ENCODE measurements at places on chromosomes 3 and 15.
A peak's percentile ranks its signal among the peaks of the same experiment; 100 is the strongest.

DNA sequence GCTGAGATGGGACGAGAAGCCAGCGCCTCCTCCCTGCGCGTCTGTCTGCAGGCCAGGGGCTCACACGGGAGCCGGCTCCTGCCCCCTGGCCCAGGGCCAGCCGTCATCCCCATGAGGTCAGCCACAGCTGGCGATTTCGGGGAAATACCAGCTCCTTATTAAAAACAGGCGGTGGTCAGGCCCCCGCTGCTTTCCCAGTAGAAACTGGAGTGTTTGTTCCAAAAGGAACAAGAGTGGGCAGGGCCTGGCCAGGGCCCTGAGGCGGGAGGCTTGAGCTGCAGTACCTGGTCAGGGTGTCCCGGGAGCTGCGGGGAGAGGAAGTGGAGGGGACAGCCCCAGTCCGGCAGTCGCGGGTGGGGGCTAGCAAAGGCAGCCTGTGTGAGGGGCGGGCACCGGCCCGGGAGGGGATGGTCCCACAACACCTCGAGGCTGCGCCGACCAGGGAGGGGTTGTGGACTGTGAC lies 17.8 kb downstream of the MYL3 start:
- DNase-seq = no peak

DNA sequence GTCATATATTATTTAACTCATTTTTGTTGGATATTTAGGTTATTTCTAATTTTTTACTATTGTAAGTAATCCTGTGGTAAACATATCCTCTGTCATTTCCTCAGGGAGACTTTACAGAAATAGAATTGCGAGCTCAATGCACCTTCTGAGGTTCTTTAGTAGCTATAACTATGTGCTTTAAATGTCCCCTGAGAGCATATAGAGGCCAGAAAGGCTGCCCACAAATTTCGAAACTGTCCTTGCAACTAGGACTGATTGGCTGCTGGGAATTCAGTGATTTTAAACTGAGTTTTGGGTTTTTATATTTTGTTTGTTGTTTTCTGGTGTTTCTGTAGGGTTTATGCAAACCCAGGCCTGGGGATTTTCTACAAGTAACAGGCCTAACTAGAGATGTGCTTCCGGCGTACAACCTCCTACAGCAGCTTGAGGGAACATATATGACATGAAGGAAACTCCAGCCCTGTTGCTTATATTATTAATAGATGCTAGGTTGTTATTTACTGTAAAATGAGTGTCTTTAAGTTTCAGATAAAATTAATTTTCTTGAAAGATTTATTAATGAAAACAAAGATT lies 29.1 kb upstream of the P4HTM start:
- no peak for DNase-seq

GRCh38 chr15:66129586-66129985 lies 124.0 kb downstream of the MEGF11 start:
- DNase-seq = no peak

DNA sequence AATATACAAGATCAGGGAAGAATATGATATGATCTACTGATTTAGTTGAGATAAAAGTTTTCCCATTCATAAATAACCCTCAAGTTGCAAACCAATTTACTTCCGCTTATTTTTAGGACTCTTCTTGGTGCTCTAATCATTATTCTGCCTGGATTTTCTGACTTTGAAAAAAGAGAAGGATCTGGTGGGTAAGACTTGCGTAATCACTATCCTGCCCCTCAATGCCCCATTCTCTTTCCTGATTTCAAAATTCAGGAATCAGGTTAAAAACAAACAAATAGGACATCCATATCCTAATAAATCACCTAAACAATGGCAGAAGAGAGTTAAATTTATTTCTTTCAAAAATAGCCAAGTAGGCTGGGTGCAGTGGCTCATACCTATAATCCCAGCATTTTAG lies 127.5 kb downstream of the CLASP2 start:
- DNase-seq = no peak

GRCh38 chr3:30548600-30548999 lies 57.8 kb upstream of the TGFBR2 start:
- DNase-seq = no peak

DNA sequence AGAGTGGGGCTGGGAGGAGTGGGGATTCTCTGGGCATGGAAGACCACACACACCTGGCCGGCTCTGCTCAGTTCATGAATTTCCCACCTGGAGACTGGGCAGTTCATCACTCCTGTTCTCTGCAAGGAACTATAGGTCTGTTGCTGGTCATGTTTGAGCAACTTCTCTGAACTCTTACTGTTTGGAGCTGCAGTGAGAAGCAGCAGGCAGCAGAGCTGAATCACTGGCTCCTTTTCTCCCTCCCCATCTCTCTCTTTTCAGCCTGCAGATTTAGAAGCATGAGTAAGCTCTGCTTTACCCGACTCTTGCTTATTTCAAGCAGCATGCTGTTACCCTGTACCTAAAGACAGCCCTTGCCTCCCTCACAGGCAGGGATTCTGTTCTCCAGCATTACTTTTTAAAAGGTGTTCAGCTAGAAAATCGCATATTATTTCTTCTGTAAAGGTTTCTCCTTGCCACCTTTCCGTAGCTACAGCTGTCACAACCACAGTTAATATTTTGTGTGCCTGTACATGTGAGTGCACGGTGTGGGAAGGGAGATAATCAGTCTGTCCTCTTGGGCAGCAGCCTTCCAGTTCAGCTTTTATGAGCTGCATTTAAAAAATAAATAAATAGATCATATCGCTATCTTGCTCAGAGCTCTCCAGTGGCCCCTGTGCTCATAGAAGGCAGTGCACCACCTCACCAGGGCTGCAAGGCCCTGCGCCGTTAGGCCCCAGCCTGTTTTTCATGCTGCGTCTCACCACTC lies 131.6 kb downstream of the CHCHD6 start:
- DNase-seq = no peak

DNA sequence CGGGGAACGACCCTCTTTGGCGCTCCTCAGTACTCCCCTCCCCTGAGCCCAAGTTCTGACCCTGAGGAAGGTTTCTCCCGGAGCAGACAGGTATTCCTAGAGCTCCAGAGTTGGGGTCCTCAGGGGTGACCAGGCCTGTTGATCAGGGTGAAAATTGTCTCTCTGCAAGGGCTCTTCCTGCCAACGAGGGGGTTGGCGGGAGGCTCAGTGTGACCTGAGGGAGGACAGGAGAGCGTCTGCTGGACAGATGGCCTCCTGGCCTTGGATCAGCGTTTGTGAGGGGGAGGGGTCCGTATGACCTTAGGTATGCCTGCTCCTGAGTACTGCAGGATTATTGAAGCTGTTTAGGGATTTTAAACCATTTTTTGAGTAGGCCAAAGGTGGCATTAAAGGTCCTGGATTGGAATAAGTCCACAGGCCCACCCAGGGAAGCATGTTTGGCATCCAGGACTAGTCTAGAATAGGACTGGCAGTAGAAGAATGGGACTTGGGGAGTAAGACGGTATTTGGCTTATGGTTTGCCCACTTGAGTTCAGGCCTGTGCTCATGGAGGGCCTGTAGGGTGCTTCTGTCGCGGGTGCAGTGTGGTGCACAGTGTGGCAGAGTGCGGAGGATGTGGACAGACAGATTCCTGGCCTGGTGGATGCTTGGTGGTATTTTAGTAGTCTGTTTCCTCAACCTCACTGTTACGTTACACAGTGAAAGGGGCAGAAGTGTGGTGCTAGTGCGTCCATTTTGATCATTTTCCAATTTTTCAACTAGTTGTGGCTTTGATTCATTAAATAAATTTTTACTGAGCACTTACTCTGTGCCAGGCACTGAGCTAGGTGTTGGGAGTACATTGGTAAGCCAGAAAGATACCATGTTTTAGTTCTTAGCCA lies 959 bp downstream of the ZNF592 start:
- DNase-seq = no peak

GRCh38 chr15:89621547-89621946 lies 33.7 kb downstream of the KIF7 start:
- DNase-seq = no peak

- DNase-seq = no peak
These were observed 356.4 kb upstream of the RASGRP1 start for GRCh38 chr15:38920966-38921365.

- no peak for DNase-seq
These were observed 1141.6 kb downstream of the IGSF11 start for GRCh38 chr3:117893001-117893400.

- DNase-seq = no peak
These were observed 87.3 kb upstream of the IGSF10 start for GRCh38 chr3:151548195-151548594.

DNA sequence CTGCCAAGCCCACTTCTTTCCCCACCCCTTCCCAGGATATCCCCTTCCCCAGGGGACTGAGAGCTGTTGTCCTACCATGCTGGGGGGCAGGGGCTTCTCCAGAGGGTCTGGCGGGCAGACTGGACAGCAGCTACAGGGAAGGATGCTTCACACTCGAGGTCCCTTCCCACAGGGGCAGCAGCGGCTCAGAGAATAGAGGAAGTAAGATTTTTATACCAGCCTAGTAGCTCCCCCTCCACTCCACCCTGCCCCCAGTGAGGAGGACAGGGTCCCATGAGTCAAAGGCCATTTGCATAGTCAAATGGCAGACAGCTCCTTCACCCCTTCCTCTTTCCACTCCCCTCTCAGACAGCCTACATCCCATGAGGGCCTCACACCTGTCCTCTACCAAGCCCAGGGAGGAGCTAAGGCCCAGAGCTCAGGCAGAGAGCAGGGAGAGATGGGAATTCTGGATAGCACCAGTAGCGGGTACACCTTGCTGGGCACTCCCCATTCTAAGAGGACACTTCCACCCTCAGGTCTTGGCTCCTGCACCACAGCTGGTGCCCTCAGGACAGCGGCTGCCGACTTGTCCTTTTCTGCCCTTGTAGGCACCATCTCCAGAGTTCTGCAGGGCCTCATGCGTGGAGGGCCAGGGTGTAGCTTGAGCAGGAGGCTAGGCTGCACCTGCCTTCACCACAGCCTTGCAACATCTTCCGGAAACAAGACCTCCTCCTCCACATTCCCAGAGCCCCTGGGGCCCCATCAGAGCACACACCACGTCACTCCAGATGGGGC lies at the start of gene TLR9:
TSS of gene TLR9 (minus strand) at position 194 of the 777 bp plus-strand sequence. CDS start at position 78, 116 bp downstream.
- DNase-seq = no peak

GRCh38 chr3:42763021-42763420 lies 10.0 kb downstream of the CCDC13 start:
- no peak for DNase-seq

DNA sequence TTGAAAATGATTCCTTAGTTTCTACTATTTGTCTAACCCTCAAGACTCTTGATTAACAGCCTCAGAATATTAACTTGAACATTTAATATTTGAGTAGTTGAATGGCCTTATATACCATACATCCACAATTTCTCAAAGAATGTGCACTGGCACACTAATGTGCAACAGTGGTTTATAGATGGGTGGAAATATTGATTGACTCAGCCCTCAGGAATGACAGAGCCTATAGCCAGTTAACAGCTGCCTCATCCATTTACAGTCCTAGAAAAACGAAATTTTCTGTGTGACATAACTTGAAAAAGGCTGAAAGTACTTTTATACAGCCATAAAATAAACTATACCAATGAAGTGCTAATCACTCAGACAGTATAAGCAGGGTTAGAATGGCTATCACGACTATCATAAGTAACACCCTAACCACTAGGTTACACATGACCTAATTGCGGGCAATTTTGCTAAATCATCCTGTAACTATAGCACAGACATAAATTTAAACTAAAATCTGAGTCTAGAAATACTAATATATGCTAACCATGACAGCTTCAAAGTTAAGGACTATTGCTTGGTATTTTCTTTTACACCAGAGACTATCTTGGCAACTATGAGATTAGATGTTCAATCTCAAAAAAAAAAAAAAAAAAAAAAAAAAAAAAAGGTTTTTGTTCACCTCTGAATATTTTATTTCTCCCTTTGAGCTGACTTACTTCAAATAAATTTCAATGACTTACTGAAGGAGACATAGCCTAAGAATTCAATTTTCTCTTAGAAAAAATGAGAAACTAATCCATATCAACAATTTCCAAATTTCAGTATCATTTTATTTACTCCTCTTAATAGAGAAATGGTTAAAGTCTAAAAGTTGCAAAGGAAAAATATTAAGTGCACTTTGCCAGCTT lies 9.3 kb downstream of the SECISBP2L start:
- no peak for DNase-seq

- no peak for DNase-seq
These were observed 102.6 kb downstream of the TFG start for GRCh38 chr3:100811779-100812507.

DNA sequence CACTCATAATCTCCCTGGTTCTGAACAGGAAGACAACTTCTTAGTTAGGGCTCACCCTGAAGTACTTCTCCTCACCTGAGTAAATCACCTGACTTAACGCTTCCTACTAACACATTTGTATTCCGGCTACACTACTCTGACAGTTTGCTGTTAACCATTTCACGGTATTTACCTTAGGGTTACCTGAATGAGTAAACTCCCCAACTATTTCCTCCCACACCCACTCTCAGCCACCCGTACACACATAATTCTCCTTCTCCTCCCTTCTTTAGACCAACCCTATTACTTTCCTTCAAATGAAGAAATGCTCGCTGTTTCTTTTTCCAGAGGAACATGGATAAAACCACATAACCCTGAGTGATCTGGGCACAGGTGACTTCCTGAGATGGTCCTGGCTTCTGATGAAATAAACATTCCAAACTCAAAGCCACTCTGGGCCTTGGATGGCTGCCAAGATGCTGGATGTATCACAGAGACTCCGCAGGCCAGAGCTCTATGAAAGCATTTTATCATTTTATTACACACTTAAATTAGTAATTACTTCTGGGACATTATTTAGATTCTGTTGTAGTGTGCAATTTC lies 183.6 kb upstream of the ATP11B start:
- peak; percentile 60 for DNase-seq

DNA sequence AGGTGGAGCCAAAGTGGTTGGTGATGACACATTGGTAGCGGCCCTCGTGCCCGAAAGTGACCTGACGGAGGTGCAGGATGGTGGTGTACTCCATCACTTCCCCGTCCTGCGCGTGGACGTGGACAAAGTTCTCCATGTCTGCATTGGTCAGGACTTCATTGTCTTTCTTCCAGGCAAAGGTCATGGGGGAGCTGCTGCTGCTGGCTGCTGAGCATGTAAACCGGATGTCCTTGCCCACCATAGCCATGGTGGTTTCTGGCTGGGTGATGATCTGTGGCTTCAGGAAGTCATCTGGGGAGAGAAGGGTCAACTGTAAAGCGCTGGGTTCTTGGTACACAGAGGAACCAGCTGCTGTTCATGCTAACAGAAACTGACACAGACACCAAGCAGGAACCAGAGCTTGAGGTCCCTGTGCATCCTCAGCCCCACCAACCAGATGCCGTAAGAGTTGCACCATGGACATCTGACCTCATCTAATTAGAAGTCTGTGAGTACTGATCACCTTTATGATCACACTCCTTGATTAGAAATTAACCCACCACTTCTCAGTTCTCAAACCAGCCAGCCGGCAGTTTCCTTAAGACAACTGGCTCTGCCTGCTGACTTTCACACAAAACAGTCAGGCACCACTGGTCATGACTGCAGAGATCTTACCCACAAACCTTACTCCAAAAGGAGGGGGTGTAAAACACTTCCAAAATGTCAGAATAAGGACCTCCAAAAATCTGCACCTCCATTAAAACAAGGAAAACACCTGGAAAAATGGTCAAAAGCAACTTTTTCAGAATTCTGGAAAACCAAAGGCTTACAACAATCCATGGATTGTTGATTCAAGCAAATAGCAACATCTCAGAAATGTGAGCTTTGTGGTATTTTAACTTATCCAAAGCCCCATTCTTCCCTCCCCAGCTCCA lies 114.6 kb downstream of the LRIG1 start:
- no peak for DNase-seq

GRCh38 chr3:115590873-115591272 lies 32.4 kb upstream of the GAP43 start:
- no peak for DNase-seq
